NCI-H2171 treated with DMSO at 0.1 percent for 48 hours (cell line): ENCODE measurements at places on chromosomes 3 and 15.

DNA sequence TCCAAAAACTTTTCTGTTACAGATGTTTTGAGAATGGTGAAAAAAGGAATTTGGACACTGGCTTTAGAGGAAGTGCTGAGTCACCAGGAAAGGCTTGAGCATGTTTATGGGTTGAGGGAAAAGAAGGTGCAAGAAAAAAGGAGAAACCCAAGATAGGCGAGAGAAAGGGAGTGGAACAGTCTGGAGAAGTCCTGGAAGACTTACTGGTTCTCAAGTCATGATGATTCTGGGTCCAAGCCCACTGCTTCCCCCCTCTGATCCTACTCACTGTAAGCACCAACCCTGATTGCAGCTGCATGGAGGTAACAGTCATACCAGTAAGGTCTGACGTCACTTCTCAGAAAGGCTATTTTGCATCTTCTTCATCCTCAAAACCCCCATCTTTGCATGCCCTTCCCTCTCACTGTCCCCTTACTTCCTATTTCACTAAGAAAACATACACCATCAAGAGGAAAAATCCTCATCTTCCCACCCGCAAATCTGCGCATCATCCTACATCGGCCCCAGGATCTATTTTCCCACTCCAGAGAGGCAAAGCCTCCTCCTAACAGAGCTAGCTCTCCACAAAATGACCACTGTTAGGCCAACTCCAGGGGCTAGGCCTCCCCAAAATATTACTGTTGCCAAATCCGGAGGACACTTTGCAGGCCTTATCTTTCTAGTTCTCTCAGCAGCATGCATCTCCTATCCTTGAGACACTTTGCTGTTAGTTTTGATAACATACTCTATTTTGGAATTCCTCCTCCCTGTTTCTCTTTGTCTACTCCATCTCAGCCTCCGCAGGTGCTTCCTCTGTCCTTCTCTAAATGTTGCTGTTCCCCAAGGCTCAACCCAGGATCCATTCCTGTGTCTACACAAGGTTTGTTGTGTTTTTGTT lies 3.2 kb upstream of the ATP13A3 start:
- no peak for DNase-seq

GRCh38 chr3:134002306-134002705 lies 27.4 kb downstream of the SLCO2A1 start:
- DNase-seq = no peak

DNA sequence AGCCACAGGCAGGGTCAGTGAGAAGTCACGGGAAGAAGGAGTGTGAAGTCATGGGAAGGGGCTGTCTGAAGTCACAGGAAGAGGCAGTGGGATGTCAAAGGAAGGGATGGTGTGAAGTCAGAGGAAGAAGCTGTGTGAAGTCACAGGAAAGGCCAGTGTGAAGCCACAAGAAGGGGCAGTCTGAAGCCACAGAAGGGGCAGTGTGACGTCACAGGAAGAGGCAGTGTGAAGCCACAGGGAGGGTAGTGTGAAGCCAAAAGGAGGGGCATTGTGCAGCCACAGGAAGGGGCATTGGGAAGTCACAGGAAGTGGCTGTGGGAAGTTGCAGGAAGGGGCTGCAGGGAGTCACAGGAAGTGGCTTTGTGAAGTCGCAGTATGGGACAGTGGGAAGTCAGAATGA lies 35.1 kb downstream of the GASK1A start:
- DNase-seq = no peak

- no peak for DNase-seq
Measured at GRCh38 chr15:91909111-91909510, 55.6 kb downstream of the SLCO3A1 start.

DNA sequence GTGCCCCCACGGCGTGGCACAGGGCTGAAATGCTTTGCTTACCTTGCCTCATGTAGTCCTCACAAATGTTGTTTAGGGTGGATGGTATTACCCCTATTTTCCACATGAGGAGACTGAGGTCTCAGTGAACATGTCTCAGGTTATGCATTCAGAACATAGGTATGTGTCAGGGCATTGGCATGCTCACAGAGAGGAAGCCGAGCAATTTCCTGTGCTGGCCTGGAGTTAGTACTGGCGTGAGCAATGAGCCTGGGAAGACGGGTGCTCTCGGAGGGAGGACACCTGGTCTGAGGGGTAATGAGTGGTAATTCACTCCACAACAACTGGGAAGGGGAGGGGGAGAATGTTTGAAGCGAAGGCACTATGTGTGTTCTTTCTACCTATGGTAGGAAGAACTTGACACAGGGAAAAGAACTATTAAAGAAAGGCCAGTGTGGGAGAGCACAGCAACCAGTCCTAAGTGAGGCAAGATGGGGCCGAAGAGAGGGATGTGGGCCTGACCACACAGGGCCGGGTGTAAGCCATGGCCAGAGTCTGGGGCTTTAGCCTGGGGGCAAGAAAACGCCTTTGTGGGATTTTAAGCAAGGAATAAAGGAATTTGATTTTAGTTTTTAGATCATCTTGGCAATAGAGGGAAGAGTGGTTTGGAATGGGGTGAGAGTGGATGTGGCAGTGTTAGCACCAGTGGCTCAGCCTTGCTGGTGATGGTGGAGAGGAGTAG lies 4.9 kb upstream of the FAM131A start:
- DNase-seq = no peak

- peak; percentile 1 for DNase-seq
Measured at GRCh38 chr3:64490180-64490724, 197.5 kb downstream of the ADAMTS9 start.

DNA sequence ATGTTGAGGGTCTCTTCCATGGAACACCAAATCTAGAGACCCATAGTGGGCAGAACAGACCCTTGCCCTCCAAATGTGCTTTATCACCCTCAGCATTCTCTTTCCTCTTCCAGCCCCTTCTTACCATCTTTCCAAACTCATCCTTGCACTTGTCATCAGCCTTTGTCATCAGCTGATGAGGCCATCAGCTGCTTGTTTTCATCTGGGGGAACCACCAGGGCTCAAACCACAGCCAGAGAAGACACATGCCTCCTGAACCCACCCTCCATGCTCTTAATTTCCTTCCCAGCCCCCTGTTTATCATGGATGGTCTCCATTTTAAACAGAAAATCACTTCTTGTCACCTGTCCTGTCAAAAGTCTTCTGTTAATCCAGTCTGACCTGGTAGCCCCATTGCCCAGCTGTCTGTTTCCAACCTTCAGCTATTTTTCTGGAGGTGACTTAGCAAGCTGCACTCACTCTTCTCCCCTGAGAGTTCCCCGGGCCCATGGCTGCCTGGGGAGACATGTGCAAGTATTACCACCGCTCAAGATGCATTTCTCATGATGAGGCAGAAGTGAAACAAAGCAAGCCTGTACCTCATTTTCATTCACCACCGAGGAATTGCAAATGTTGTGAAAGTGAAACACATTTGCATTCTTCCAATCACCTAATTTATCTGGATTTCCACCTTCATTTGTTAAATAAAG lies 14.7 kb upstream of the SYNM start:
- no peak for DNase-seq

DNA sequence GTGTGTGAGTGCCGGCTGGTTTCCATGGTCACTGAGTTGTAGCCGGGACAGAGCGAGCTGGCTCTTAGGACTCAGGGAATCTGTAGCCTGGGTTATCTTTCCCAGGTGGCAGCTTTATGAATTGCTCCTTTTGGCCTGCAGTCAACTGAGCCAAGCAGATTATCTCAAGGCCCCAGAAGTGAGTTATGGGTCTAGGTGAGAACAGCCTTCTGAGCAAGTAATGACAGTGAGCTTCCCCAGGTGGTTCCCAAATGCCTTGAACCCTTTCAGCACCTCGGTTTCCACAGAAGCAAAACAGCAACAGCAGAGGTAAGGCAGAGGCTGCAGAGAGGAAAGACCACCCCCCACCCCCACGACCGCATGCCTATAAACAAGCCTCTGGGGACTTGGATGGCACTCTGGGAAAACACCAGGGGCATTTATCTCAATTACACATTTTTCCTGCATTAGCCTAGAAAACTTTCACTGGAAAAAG lies 56.7 kb upstream of the DGKG start:
- no peak for DNase-seq

DNA sequence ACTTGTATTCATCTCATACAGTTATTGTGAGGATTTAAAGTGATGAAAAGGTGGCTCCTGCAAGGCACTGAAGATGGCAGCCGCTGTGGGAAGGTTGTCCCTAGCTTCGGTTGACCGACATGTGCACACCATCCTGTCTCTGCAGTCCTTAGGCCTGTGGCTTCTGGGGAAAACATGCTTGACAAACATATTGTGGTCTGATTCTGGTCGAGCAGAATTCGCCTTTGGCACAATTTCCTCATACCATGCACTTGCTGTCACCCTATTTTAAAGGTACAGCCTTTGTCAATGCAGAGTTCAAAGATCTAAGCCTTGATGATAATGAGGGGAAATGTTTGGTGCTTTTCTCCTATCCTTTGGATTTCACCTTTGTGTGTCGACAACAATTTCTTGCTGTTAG lies 50.9 kb downstream of the PRICKLE2 start:
- DNase-seq = no peak

GRCh38 chr3:2172561-2173171 lies 74.0 kb downstream of the CNTN4 start:
- DNase-seq = no peak

- DNase-seq = no peak
Measured at GRCh38 chr3:33940149-33940548, 141.7 kb downstream of the PDCD6IP start.

DNA sequence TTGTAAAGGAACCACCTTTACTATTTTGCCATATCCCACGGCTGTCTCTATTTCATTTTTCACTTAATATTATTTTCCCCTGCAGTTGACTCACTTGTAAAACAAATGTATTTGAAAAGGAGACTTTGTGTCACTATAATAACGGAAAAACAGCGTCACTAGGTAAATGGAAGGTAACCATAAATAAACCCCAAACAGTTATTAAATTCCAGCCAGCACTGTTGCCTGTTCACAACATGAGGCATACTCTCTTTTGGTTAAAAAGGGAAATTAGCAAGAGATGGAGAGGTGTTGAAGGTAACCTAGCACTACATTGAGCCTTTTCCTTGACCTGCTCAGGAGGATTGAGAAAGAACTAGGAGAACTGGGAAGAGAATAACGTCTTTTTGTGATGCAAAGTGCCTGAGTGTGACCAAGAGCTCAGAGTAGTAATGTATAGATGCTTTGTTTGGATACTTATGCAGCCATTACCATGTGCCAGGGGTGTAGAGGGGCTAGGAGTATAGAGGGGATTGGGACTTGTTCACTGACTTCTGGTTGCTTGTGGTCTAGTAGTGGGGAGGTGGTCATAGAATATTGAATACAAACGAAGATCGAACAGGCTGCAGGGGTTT lies 19.6 kb downstream of the FLNB start:
- no peak for DNase-seq

DNA sequence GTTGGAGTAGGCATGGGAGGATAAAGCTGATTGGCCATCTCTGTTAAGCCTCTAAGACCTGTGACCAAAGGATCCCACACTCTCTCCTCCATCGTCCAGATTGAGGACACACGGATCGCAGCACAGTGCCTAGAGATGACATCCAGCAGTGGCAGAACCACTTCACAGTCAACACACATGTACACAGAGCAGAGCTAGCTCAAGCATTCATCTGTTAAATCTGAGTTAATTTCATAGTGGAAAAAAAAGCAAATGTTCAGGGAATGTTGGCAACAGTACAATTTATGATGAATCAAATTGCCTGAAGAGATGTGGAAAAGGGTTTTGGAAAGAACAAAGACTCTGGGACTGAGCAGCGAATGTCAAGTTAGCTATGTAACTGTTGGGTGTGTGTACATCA lies 108.1 kb upstream of the PLAAT1 start:
- peak; percentile 62 for DNase-seq

DNA sequence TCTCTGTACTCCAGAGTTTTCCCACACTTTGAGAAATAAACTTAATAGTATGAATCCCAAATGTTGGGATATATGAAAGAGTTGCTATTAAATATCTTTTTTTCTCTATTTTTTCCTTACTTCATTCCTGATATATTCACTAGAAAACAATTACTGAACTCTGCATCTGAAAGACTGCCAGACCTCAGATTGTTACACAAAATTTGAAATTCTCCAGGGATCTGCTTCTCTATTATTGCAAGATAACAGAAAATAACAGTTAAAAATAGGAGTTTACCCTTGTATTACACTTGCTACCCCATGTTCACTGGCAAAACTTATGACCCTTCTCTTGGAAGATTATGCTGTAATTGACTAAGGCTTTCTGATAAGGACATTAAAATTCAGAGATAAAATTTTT lies 11.7 kb upstream of the P3H2 start:
- DNase-seq = peak; percentile 53

DNA sequence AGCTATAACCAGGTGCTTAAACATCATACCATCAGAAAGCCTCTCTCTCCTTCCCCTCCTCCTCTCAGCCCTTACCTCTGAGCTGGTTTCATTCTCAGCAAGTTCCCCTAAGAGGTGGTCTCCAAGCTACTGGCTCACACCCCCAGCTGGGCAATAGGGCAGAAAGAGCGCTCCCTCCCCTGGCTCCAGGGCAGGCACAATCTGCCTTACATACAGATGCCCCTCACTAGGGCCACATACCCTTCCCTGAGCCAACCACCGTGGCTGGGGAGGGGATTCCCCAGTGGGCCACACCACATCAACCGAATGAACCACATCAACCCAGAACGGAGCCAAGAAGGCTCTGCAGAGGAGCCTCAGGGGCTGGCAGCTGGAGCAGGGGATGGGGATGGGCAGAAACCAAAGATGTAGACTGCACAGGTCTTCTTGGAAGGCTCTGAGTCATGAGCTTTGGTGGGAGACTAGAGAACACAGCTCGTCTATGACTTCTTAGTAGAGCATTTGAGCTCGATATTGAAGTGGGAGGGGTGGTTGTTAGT lies 4.6 kb upstream of the FBLN2 start:
- no peak for DNase-seq

GRCh38 chr15:25972141-25972675 lies 109.1 kb upstream of the ATP10A start:
- DNase-seq = no peak

- DNase-seq = no peak
Measured at GRCh38 chr3:12898290-12898964, 57.1 kb upstream of the RPL32 start.
